ENCODE measurements at places on chromosomes 13 and 19.

GRCh38 chr19:49580264-49581006, at the start of gene NOSIP:
Gene NOSIP (minus strand): TSS chr19:49580556. CDS start chr19:49560691, 19,865 bp downstream.
- peak; percentile 98 for DNase-seq

DNA sequence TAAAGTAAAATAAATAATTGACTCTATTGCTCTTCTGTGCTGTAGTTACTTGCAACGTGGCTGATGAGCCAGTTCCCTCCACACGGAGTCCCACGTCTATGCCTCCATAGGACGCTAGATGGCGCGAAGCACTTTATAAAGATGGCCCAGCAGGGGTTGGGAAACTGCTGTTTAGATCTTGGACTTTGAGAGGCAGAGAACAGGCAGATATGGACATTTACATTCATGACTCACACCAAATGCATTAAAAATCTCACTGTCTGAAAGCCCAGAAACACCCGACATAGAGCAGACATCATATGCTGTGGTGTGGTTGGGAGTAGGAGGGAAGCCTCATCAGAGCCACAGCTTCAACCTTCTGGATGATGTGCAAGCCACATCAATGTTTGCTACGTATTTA, 643.1 kb upstream of the ARGLU1 start:
- DNase-seq = peak; percentile 65

DNA sequence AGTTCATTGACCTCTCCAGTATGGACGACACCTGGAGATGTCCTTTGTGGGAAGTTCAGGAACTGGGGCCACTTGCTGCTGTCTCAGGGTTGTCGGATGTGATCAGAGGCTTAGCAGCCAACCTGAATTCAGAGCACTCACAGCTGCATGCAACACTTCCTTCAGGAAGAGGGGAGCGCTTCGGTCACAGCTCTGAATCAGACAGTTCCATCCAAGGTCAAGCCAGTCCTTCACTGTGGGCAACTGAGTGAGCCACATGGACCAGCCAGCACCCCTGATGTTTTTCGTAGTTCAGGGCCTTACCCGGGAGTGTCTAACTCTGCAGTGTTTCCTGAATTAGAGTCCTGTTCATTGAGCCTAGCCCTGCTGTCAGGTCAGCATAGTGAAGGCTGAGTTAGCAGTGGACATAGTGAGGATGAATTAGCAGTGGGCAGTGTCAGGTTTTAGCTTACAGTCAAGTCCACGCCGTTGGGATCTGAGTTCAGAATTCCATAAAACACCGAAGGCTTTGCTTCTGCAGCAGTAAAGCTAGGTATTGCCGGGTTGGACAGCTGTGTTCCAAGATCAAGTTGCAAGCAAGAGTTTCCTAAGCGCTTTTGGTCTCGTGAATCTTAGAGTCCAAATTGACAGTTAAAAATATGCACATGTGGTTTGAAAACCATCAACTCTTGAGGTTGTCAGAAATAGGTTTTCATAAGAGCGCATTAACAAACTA, 5.1 kb downstream of the ZNF555 start:
- DNase-seq = no peak

- DNase-seq = no peak
Measured at GRCh38 chr13:33547035-33547434, 261.5 kb upstream of the STARD13 start.

DNA sequence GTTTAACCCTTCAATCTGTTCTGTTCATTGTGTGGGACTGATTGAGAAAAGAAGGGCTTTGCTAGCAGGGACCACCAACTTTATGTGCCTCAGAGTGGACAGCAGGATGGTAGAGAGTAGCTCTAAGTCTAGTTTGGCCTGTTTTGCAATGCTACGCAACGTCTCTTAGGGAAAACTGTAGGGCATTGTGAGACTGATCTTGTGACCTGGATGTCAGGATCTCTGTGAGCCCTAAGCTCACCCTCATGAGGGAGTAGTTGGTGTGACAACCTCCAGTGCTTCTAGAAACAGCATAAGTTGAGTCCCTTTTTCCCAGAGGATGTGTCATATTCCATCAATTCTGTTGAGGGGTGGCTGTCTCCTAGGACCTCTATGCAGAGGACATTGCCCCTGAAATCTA, 9.5 kb upstream of the ZNF543 start:
- DNase-seq = no peak

DNA sequence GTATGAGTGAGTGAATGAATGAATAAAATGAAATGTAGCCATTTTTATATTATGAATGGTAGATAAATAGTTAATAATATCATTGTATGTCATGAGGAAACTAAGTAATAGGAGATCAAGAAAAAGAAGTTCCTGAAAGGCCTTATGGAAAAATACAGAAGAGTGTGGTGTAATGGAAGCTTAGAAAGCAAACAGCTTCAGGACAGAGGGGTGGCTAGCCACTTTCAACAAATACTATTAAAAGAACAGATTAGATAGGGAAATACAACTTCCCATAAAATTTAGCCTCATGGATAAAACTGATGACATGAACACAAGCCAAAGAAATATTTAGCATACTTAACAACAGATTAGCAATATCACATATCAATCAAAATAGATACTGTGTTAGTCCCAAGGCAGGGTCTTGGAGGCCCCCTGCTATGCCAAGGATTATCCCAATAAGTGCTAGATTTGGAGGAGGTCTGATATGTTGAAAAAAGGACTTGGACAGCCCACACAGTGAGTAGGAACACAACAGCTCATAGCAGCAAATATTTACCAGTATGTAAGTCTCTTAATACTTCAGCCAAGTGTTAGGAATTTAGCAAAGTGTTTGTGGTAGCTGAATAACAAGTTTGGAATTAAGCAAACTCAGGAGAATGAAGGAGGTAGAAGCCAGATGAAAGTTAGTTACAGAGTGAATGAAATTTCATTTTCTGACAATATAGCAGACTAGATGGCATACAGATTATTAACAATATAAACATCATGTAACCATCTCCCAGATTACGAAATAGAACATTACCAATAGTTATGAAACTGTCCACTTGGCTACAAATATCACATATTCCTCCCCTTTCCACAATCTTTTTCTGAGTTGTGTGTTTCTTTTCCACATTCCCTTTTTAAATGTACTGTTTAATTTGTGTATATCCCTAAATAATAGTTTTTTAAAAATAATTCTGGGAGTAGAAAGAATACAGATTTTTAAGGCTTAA, 1632.0 kb downstream of the PCDH9 start:
- DNase-seq = no peak

DNA sequence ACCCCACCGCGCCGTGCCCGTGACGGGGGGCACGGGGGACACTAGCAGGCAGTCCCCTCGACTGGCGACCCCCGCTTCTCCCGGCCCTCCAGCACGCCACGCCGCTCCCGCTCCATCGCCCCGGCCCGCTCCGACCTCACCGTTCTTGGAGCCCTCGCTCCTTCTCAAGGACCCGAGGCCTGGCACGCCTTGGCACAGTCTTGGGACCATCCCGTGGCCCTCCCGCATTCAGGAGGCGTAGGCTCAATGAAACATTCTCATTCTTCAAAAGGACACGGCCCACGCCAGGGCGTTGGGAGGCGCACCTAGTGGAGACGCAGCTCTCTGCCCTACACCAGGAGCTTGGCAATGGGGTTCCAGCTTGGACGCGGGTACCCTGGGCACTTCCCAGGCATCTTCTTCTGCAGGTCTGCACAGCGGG, 473 bp upstream of the CERS1 start:
- no peak for DNase-seq

DNA sequence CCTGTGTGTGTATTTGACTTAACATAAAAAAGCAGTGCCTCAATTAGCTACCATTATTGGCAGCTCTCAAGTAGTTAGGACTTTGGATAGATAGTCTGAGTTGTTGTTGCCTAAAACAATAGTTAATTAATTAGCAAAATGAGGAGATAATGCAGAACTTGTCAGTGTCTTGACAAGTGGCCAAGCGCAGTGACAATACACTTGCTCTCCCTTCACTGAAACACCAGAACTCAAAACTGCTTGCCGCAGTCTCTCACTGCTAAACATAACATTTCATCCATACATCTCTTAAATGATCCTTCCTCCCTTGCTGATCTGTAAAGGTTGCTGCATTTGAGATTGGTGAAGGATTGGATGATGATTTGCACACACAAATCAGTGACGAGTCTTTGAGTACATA, 61.7 kb downstream of the ARHGAP35 start:
- no peak for DNase-seq

GRCh38 chr13:50589651-50590054, 253.8 kb downstream of the DLEU7 start:
- DNase-seq = no peak

GRCh38 chr13:98041081-98041820, 87.8 kb downstream of the IPO5 start:
- DNase-seq = no peak

DNA sequence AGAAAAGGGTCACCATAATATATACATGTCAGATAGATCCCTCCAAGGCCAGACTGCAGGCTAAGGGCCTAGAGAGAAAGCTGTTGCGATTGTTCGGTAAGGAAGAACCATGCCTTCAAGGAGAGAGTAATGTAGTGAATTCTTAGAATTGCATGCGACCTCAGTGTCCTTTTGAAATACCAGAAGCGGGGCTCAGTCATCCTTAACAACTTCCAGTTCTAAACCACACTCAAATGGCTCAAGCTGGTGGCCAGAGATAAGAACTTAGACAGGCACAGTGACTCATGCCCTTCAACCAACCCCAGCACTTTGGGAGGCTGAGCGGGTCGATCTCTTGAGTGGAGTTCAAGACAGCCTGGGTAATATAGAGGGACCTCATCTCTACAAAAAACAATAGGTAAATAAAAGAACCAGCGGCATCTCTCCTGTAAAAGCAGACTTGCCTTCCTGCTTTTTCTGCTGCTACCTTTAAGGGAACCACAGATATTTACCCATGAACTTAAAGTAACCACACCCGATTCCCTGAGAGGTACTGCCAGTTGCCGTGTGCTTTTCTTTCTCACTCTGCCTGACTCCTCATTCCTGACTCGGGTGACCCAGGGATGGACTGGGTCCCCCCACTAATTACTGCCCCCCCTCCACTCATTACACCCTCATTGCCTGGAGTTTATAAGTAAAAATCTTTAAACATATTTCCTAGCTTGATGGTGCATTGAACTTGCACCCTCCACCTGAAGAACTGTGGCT, 15.4 kb upstream of the SIGLEC6 start:
- no peak for DNase-seq

- DNase-seq = peak; percentile 87
Measured at GRCh38 chr19:6530386-6531162, at the start of gene TNFSF9. Gene TNFSF9 (plus strand): TSS chr19:6531026. CDS start chr19:6531037, 11 bp downstream.
